ENCODE measurements at places on chromosomes 11 and 22.

GRCh38 chr11:64914123-64914522 lies 2.9 kb downstream of the ATG2A start:
- DNase-seq: no peak

- DNase-seq: no peak
Observed at GRCh38 chr11:134978388-134979088, 566.5 kb upstream of the B3GAT1 start.

DNA sequence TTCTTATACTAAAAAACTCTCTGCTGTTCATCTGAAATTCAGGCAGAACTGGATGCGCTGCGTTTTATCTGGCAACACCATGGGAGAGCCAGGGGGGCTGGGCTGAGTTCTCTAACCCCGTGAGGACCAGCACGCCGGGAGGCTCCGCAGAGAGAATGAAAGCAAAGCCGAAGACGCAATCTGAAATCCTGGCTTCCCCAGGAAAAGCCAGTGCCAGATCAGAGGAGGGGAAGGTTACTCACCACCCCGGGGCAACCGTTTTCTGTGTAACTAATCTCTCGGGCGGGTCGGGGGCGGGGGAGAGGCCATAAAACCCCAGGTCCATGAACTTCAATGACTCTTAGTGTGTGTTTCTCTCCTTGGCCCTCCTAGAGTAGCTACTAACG lies 99.4 kb downstream of the SHANK2 start:
- DNase-seq: no peak

- DNase-seq: no peak
Observed at GRCh38 chr11:20102397-20102796, 57.9 kb downstream of the DBX1 start.

DNA sequence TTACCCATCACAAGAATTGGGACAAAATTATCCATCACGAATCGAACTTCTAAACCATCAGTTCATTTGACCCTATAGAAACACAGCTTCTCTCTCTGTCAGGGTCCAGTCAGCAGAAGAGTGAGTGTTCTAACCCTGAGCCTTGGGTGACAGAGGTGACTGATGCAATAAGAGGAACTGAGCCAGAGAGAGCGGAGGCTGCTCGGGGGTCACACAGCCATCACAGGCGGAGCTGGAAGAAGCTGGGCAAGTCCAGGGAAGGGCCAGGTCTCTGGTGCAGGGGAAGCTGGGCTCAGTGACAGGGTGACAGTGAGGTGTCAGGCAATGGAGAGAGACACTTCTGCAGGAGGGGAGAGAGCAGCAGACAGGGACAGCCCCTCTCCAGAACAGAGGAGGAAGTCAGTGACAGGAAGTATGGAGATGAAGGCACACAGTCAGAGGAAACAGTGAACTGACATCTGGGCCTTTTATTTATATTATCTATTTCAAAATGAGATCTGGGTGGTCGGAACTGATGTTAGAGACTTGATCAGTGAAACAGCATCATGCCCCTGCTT lies 184.0 kb upstream of the TBCEL start:
- DNase-seq: no peak

GRCh38 chr11:65884716-65885092 lies 3.6 kb downstream of the FIBP start:
- no peak for DNase-seq

DNA sequence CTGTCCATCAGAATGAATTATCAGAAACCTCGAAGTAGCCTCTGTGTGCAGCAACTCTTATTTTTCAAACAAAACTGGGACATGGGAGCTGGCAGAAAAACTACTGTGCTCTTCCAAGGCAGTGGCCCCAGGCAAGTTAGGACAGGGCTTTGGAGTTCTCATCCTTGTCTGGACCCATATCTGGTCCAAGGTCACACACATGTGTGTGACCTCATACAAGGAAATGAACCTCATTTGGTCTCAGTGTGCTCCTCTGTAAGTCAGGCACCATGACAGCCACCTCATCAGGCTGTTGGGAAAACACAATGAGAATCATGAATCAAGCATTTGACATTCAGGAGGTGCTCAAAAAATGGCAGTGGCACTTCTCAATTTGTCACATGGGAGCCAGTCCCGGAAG lies 25.8 kb downstream of the LARGE1 start:
- no peak for DNase-seq

Data from skeletal muscle cell (primary cell).